ENCODE measurements at places on chromosomes 6 and 20.

DNA sequence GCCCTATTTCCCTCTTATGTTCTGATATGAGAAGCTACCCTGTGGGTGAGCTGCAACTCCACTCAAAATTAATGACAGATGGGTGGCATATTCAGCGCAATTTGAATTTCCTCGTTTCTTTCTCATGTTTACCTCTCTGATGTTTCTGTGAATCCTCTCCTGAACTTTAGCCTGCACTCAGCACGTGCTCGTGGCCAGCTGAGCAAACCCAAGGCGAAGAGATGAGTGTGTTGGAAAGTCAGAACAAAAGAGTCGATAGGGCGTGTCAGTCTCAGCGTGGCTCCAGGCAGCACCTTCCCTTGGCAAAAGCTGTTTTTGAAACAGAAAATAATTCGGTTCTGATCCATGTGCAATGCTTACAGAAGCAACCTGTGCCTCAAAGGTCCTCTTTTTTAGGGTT is 226.1 kb upstream of the GMDS start:
- DNase-seq: no peak

GRCh38 chr6:31961616-31962015 is 2.6 kb downstream of the SKIC2 start:
- no peak for DNase-seq

- no peak for DNase-seq
Measured at GRCh38 chr6:1689141-1689540, 79.4 kb downstream of the FOXC1 start.

DNA sequence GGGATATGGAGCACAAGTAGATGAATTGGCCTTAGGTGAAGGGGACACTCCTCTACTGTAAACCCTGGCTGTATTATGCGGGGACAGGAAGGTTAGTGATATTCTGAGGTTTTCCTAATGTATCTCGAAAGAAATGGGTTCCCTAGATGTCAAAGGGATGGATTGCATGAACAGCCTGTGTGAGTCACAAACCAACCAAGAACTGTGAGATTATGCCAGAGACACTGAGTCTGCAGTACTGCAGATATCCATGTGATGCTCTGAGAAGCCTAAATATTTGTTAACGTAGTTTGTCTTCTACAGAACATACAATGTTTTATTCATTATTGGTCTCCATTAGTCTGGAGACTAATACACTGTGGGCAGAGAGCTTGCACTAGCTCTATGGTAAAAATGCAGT is 182.2 kb downstream of the AKAP7 start:
- DNase-seq: no peak

- no peak for DNase-seq
Measured at GRCh38 chr6:122214605-122215318, 184.7 kb upstream of the HSF2 start.

DNA sequence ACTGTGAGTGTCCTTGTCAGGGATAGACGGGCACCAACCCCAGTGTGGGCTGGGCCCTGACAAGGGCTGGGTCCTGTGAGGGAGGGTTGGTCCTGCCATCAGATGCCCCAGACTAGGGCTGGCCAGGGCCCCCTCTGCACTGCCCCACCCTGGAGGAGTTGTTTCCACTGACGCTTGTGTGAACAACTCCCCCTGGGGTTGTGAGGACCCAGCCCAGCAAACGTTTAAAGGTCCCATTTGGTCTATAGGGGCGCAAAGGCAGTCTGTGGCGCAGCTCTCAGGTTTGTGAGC is 104.1 kb downstream of the BMP7 start:
- no peak for DNase-seq

- peak; percentile 56 for DNase-seq
Measured at GRCh38 chr6:139291813-139292619, at the start of gene TXLNB. Gene TXLNB (minus strand): TSS chr6:139291998. CDS start chr6:139288899, 3,099 bp downstream.

GRCh38 chr6:13462458-13463327 is 24.7 kb downstream of the GFOD1 start:
- no peak for DNase-seq

GRCh38 chr6:132715204-132715603 is 1.3 kb upstream of the VNN1 start:
- no peak for DNase-seq

GRCh38 chr6:112305795-112306564 is 41.1 kb upstream of the RFPL4B start:
- DNase-seq: no peak

Data from T-helper 1 cell (primary cell).